ENCODE measurements at places on chromosomes 13 and 19. TPM values are rescaled to one million over a fixed set of nuclear protein-coding genes. Genes with fewer than 3 reads are reported as not detected.
A peak's percentile ranks its signal among the peaks of the same experiment; 100 is the strongest.

Gene CALR3
- total RNA-seq = not detected

GRCh38 chr19:49988433-49988832 lies 27.5 kb upstream of the SIGLEC11 start:
- no peak for DNase-seq

- no peak for DNase-seq
Measured at GRCh38 chr13:21079221-21079620, 17.8 kb upstream of the LATS2 start.

Gene ZNF723
- total RNA-seq = not detected

DNA sequence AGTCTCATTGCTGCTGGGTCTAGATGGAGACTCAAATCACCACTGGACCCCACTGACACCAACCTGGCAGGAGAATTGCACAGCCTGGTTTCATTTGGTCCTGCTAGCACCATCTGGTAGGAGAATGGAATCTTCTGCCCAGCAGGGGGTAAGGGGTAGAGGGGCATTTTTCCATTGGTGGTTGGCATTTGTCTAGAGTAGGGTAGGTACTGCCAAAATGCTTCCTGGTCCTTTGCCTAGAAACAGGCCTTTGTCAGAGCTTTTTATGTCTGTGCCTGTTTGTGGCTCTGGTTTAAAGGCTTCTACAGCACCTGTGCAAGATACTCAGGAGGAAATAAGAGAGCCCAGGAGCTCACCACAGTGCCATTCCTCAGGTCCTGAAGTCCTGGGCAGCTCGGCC lies 121.3 kb downstream of the KCTD12 start:
- no peak for DNase-seq

- DNase-seq = no peak
Measured at GRCh38 chr19:31356587-31357314, 7.5 kb upstream of the TSHZ3 start.

DNA sequence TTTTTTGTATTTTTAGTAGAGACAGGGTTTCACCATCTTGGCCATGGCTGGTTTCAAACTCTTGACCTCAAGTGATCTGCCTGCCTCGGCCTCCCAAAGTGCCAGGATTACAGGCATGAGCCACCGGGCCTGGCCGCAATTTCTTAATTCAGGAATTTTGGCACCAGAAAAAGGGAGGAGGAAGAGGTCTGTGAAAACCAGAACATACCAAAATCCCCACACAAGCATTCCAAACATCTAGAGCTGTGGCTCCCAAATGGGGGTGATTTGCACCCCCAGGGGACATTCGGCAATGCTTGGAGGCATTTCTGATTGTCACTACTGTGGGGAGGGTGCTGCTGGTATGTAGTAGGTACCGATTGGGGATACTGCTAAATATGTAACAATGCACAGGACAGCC lies 40.2 kb upstream of the ABCC4 start:
- DNase-seq = no peak

- no peak for DNase-seq
Measured at GRCh38 chr19:4054441-4055208, 12.1 kb downstream of the ZBTB7A start.

Gene FREM2
- not detected for total RNA-seq

DNA sequence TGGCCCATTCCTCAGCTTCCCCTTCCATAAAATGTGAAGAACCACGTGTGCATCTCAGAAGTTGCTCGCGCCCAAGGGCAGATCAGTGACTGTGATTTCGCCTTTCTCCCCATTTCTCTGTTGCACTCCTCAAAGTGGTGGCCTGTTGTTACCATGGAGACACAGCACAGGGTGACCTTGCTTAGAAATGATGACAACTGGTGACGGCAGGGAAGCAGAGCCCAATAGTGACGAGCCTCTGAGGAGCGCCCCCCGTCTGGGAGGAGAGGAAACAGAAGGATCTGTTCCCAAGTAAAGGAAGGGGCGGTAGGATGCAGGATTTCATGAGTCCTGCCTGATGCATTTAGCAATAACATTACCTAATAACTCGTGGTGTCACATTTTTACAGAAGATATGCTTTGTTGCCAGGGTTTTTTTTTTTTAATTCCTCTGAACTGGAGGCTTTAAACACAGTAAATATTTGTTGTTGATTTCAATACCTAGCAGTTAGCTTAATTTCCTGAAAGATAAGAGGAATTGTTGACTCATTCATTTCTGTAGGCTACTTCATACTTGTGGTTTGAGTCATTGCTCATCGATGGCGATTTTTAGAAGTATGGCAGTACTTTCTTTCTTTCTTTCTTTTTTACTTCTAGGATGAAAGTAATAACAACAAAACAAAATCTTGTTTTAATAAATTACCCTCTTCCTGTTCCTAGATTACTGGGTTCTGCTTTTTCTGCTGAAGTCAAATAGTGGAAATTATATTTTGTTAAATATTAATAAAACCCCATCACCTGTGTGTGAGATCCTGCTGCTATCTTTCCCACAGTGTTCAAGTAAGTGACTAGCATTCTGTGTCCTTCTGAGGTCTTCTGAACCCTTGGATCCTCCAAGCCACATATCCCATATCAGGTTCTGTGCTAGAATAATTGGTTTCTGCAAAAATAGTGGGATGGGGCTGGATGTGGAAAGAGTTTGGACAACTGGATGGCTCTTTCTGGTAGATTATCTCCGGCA lies 36.0 kb downstream of the MBNL2 start:
- DNase-seq = peak; percentile 97

Gene PRODH2
- total RNA-seq = not detected

DNA sequence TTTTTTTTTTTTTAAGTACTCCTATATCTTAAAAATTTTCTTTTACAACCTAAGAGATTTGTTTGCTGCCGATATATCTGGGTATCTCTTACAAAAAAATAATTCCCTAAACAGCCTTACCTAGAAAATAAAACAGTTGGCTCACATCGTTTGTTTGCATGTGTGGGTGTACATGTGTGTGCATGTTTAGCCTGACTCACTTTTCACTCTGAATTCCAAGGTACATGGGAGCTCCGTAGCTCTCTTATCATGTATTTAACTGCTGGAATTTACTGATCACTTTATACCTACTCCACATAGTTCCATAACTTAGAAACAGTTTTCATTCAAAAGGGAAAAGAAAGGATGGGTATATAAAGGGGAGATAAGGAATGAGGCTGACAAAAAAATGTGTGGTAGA lies 616.5 kb downstream of the GPC6 start:
- no peak for DNase-seq

Gene UBE2L5
- total RNA-seq = not detected

Gene CGB3
- not detected for total RNA-seq

Gene FLT3LG
- 4.8 TPM for total RNA-seq

- DNase-seq = no peak
Measured at GRCh38 chr19:29431332-29431731, 94.5 kb upstream of the VSTM2B start.

Gene SERPINE3
- total RNA-seq = not detected

DNA sequence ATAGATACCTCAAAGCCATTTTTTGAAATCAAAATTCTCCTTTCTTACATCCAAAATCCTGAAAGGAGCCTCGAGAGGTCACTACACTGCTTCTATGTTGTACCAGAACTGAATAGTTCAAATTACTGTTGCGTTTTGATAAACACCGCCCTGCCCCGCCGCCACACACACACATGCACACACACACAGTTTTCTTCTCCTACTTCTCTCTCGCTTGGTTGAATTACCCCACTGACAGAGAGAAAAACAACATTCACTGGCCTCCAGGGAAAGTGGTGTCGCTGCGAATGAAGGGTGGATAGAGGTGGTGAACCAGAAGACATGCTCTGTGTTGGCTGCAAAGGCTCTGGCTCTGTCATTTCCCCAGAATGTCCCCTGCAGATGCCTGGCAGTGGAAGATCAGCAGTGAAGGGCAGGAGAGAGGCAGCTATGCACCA lies 183.4 kb upstream of the RFC3 start:
- DNase-seq = peak; percentile 52

Gene SIGLEC10
- not detected for total RNA-seq

DNA sequence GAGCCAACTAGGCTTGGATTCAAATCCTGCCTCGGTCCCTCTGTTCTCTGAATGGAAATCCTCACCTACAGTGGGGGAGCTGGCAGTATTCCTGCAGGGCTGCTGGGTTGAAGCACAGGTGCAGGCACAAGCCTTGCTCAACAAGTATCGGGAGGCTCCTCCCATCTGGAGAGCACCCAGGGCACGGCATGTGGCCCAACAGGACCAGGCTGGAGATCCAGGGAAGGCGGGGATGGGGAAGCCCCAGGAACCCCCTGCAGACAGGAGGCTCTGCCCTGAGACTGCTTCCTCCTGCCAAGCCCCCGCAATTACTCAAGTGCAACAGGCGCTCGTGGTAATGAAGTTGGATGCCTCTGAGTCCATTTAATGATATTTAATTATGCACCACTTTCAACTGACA lies 128.0 kb upstream of the VSTM2B start:
- DNase-seq = no peak

Gene WDR87
- total RNA-seq = not detected

- DNase-seq = peak; percentile 93
Measured at GRCh38 chr19:872266-872951, 12.9 kb downstream of the CFD start.

- no peak for DNase-seq
Measured at GRCh38 chr13:99811067-99811700, 160.4 kb downstream of the ZIC5 start.

Gene ZNF888
- total RNA-seq = 1.9 TPM

GRCh38 chr19:55598034-55598433 lies 1.3 kb downstream of the FIZ1 start:
- no peak for DNase-seq

Gene USHBP1
- not detected for total RNA-seq

DNA sequence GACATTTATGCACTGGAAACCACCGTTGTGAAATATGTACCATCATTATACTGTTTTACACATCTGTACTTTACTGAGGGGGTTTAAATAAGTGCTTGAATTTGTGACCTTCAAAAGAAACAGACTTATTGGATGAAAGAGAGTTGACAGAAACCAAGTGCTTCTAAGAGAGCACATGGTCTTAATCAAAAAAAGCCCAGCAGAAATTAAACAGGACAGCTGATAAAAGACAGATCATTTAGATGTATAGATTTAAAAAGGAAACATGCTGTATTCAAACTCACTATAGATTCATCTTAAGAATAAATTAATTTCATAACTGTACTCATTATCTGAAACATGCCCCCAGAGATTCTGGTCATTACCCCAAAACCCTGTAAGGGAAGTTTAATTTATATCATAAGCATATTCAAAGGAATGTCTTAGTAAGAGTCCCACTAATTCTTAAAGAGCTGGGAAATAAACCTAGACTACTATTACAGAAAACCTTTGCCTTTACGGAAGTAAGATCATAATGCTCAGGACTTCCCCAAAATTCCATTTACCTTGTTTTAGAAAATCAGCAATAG lies 421.8 kb downstream of the DCT start:
- no peak for DNase-seq
